Myocyte (in vitro differentiated cells): ENCODE measurements at places on chromosomes 6 and 20. TPM values are rescaled to one million over a fixed set of nuclear protein-coding genes. Genes with fewer than 3 reads are reported as not detected.

- no peak for DNase-seq
Observed at GRCh38 chr20:47019121-47019824, 124.6 kb downstream of the EYA2 start.

GRCh38 chr20:38301309-38301708 is 2.6 kb upstream of the BPI start:
- no peak for DNase-seq

MLN gene
- total RNA-seq = not detected in 2 replicates

TFAP2A gene
- total RNA-seq = 0.21 and 0.59 TPM in 2 replicates
